A549 treated with DMSO at 1 μM for 4 hours (cell line): ENCODE measurements at places on chromosomes 6 and 20. TPM values are rescaled to one million over a fixed set of nuclear protein-coding genes. Genes with fewer than 3 reads are reported as not detected.

Gene MAN1A1
- 0.03 to 0.08 TPM (median 0.05 TPM) in 4 of 5 replicates, not detected in the other for total RNA-seq

Gene SIRPG
- total RNA-seq = not detected in 5 replicates

Gene GPR6
- not detected in 5 replicates for total RNA-seq

Gene TTLL9
- total RNA-seq = 0.07 to 0.11 TPM (median 0.09 TPM) in 3 of 5 replicates, not detected in the others

Gene POU5F1
- 2.5 to 4.6 TPM (median 3.8 TPM) in 5 replicates for total RNA-seq
